Osteoblast (primary cell): ENCODE measurements at places on chromosomes 6 and 20. TPM values are rescaled to one million over a fixed set of nuclear protein-coding genes. Genes with fewer than 3 reads are reported as not detected.

PTPRT gene
- total RNA-seq, result not detected in 2 replicates

GSTA3 gene
- total RNA-seq, result not detected in 2 replicates

ADGRF5 gene
- total RNA-seq, result under 0.01 TPM in 2 replicates

TP53TG5 gene
- not detected in 2 replicates for total RNA-seq

LMBRD1 gene
- total RNA-seq, result 36.2 and 36.8 TPM in 2 replicates

RCAN2 gene
- total RNA-seq, result 14.1 and 15.6 TPM in 2 replicates

RAET1L gene
- not detected in 2 replicates for total RNA-seq

NPBWR2 gene
- total RNA-seq, result not detected in 2 replicates

TFAP2A gene
- total RNA-seq, result under 0.01 and 0.36 TPM in 2 replicates

GABRR1 gene
- total RNA-seq, result not detected in 2 replicates

PRDM13 gene
- total RNA-seq, result not detected in 2 replicates

- no peaks in the 10 kb centered on the region for H3K27me3 ChIP-seq
- H3K36me3 ChIP-seq, result no peaks in the 10 kb centered on the region
- no peak overlapping the region for H3K4me3 ChIP-seq
- no peak overlapping the region for H3K27ac ChIP-seq
- no peak for DNase-seq
These were observed 543.1 kb downstream of the PRKN start for GRCh38 chr6:162184465-162184864.

- no peak overlapping the region for H3K27ac ChIP-seq
- peaks cover 3% of the 10 kb centered on the region for H3K4me1 ChIP-seq
- peak overlapping the region; percentile 13 for H3K4me3 ChIP-seq
- H3K36me3 ChIP-seq, result no peaks in the 10 kb centered on the region
These were observed 680.7 kb upstream of the SLC35B3 start for GRCh38 chr6:9116026-9116425.

GRCh38 chr6:50816947-50817645, 1.6 kb upstream of the TFAP2B start:
- peaks cover 6% of the 10 kb centered on the region for H3K4me1 ChIP-seq
- H3K27me3 ChIP-seq, result peaks cover 55% of the 10 kb centered on the region
- H3K27ac ChIP-seq, result no peak overlapping the region

GRCh38 chr6:19549109-19549508, 288.1 kb upstream of the ID4 start:
- no peak for DNase-seq
- no peaks in the 10 kb centered on the region for H3K4me1 ChIP-seq
- H3K27me3 ChIP-seq, result no peaks in the 10 kb centered on the region
- H3K36me3 ChIP-seq, result no peaks in the 10 kb centered on the region

DNA sequence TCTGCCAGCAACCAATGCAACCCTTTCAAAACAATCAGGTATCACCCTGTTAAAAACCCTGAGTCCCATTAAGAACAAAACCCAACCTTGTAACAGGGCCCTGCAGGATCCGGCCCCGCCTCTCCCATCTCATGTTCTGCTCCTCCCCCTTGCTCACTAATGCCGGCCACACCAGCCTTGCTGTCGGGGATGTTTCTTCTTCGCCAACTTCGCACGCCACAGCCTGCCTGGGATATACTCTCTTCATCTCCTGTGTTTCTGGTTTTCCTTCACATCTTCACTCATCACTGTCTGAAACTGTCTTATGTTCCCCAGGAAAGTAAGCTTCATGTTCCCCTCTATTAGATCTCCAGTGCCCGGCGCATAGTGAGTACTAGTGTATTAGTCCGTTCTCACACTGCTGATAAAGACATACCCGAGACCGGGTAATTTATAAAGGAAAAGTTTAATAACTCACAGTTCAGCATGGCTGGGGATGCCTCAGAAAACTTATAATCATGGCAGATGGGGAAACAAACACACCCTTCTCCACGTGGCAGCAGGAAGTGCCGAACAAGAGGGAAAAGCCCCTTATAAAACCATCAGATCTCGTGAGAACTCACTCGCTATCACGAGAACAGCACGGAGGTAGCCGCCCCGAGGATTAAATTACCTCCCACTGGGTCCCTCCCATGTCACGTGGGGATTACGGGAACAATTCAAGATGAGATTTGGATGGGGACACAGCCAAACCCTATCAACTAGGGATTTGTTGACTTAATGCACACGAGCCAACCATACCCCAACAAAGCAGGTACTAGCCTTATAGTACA, 5.1 kb downstream of the TP53RK start:
- H3K4me3 ChIP-seq, result peak overlapping the region; percentile 71
- DNase-seq, result peak; percentile 82
- no peaks in the 10 kb centered on the region for H3K27me3 ChIP-seq
- peak overlapping the region; percentile 82 for H3K27ac ChIP-seq

- no peaks in the 10 kb centered on the region for H3K27me3 ChIP-seq
- peak; percentile 48 for DNase-seq
- H3K4me1 ChIP-seq, result peaks cover 16% of the 10 kb centered on the region
- H3K4me3 ChIP-seq, result peak overlapping the region; percentile 78
- H3K36me3 ChIP-seq, result no peaks in the 10 kb centered on the region
These were observed 12.0 kb downstream of the ZCCHC3 start for GRCh38 chr20:309306-309840.

DNA sequence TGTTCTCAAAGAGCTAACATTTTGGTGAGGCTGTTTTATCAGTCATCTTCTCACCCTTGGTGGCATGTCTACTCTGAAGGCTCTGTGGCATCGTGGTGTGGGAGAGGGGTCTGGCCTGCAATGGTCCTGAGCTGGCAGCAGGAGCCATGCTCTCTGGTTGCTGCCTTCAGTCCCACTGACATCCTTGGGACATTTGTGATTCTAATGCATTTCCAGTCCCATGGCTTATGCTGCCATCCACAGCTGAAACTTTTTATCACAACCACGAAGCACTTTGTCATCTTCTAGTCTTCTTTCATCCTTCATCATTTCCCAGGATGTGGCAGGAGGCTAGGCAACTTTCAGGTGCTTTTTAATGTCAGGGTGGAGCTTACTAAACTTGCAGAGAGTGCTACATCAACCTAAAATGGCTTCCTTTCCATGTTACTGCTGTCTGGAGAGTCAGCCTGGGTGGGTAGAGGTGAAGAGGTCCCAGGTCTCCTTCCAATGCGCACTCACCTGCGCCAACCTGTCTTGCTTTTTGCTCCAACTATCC, 77.1 kb downstream of the GPR63 start:
- H3K27ac ChIP-seq, result no peak overlapping the region
- H3K36me3 ChIP-seq, result no peaks in the 10 kb centered on the region
- H3K27me3 ChIP-seq, result no peaks in the 10 kb centered on the region
- no peak overlapping the region for H3K4me3 ChIP-seq
- H3K4me1 ChIP-seq, result no peaks in the 10 kb centered on the region

- H3K27ac ChIP-seq, result no peak overlapping the region
- DNase-seq, result no peak
- no peak overlapping the region for H3K4me3 ChIP-seq
These were observed 264.0 kb downstream of the LAMA2 start for GRCh38 chr6:129146902-129147301.

- DNase-seq, result no peak
- no peak overlapping the region for H3K27ac ChIP-seq
- H3K4me1 ChIP-seq, result no peaks in the 10 kb centered on the region
These were observed 44.7 kb upstream of the CCND3 start for GRCh38 chr6:41986339-41986738.

DNA sequence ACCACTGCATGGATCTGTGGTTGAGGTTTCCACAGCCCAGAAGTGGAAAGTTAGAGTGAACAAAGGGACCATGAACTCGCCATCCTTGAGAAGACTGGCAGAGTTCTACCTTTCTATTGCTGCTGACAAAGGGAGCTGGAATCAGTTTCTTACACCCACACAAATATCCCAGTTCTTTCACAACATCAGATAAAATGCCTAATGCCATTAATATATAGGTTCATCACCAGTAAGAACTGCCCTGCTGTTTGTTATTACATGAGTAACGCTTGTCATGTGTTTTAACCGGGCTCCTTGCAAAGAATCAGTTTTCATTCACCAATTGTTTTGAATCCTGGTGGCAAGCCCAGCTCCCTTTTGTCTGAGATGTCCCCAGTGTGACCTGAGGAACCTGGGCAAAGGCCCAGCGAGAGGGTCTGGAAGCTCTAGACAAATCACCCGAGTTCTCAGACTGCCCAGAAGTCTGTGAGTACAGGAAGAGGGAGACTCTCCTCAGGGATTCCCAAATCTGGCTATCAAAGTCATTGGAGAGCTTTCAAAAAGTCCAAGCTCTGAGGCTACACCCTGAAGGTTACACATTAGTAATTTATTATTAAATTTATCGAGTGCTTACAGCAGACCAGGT, 7.5 kb upstream of the CD164 start:
- peaks cover 5% of the 10 kb centered on the region for H3K4me1 ChIP-seq
- H3K4me3 ChIP-seq, result no peak overlapping the region
- no peaks in the 10 kb centered on the region for H3K36me3 ChIP-seq
- H3K27me3 ChIP-seq, result peaks cover 5% of the 10 kb centered on the region

- H3K27ac ChIP-seq, result no peak overlapping the region
- DNase-seq, result no peak
- no peak overlapping the region for H3K4me3 ChIP-seq
- H3K4me1 ChIP-seq, result no peaks in the 10 kb centered on the region
- H3K36me3 ChIP-seq, result no peaks in the 10 kb centered on the region
- H3K27me3 ChIP-seq, result peaks cover 5% of the 10 kb centered on the region
These were observed 109.7 kb upstream of the MYL9 start for GRCh38 chr20:36431604-36432003.

DNA sequence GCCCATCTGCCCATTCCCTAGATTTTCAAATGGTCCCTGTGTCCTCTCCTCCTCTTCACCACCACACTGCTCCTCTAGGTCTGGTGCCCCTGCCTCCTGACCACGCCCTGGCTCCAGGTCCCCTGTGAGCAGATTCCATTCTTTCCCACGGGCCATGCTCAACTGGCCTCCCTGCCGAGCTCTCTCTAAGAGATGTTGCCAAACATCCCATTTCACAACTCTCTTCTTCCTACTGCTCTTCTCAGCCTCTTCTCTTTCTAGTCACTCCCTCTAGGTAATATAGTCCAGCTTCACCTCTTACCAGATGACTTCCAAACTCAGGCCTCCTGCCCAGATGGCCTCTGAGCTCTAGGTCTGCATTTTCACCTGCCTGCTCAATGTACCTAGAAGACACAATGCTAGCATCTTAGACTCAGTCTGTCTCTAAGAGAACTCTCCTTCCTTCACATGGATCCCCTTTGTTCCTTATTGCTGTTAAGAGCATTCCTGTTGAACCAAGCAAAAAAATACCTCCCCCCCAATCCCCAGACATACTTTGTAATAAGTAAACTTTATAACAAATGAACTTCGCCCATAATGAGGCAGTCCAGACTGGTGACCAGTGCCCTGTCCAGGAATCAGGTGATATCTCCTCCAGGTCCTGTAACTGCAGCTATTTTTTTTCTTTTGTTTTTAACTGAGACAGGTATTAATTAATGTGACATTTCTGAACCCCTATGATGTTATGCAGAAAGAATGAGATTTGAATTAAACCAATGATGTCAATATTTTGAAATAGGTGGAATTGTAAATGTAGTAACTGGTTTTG, 79.0 kb downstream of the LYRM4 start:
- H3K4me3 ChIP-seq, result no peak overlapping the region
- no peak overlapping the region for H3K27ac ChIP-seq
- no peaks in the 10 kb centered on the region for H3K36me3 ChIP-seq
- H3K4me1 ChIP-seq, result no peaks in the 10 kb centered on the region
- H3K27me3 ChIP-seq, result no peaks in the 10 kb centered on the region
- DNase-seq, result peak; percentile 29

DNA sequence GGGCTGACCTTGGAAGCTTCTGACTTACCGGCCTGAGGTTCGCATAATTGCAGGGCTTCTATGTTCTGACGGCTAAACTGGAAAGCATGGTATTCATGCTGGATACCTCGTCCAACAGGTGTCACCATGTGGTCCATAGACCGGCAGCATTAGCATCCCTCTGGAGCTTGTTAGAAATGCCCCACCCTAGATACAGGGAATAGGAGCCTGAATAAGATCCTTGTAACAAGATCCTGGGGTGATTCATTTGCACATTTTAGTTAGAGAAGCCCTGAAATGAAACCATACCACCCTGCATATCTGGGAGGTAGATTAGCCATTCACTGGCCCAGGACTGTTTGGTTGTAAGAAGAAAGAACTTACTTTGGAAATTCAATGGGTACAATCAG, 77.7 kb downstream of the TMEM170B start:
- peaks cover 38% of the 10 kb centered on the region for H3K4me1 ChIP-seq
- no peaks in the 10 kb centered on the region for H3K36me3 ChIP-seq
- peak overlapping the region; percentile 93 for H3K27ac ChIP-seq
- H3K4me3 ChIP-seq, result no peak overlapping the region

DNA sequence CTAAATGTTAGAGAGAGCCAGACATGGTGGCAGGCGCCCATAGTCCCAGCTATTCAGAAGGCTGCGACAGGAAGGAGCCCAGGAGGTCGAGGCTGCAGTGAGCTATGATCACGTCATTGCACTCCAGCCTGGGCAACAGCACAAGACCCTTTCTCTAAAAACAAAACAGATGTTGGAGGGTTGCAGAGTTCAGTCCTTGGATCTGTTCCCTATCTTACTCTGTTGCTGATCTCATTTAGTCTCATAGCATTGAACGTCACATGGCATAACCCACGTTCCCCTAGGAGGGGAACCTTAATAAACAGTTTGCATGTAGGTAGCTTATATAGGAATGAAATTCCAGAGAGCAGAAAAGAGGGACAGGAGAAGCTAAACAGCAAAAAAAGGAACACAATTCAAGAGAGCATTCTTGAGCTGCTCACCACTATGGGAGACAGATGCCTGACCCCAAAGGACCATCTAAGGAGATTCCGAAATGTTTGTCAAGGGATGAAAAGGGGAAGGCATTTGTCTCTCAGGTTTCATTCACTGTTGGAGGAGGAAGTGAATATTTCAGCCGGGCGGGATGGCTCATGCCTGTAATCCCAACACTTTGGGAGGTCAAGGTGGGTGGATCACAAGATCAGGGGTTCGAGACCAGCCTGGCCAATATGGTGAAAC, 54.6 kb upstream of the PIM1 start:
- no peak overlapping the region for H3K27ac ChIP-seq
- DNase-seq, result no peak
- H3K27me3 ChIP-seq, result no peaks in the 10 kb centered on the region
- no peaks in the 10 kb centered on the region for H3K4me1 ChIP-seq

DNA sequence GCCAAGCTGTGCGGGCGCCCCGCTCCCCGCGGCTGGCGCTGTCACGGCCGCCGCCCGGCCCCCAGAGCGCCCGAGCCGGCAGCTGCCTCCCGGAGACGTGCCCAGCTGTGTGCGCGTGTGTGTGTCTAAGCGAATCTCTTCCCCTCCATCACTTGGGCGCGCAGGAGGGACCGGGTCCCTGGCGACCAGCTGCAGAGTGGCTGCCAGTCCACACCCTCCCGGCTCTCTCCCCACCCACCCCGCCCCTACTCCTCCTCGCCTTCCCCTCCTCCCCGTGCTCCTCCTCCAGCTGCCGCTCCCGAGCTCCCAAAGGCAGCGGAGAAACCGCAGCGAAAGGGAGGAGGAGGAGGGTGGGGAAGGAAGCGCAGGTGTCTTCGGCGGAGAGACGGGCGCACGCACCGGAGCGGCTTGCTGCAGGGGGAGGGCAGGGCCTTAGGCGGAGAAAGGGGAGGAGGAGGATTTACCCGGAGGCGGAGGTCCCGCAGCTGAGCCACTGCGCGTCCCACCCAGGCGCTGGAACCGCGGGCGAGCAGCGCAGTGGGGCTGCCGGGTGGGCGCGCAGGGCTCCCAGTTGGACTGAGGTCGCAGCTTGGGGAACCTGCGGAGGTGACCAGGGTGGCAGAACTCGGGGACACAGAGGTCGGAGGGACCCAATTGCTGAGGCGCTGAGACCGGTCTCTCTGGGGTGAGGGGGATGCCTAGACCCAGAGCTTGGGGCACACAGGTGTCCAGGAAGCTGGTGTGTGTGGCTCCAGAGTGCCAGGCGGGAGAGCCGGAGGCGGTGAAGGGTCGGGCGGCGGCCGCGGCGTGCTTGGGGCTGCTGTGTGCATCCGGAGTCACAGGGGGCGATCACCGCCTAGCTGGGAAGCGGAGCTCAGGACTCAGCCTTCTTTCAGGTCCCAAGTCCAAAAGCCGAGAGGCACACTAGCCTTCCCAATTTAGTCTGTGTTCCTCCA, at the start of gene HS3ST5:
Gene HS3ST5, minus strand, starts transcription at position 198 of the 956 bp plus-strand sequence. CDS start 280,178 bp downstream, outside the sequence.
- no peaks in the 10 kb centered on the region for H3K36me3 ChIP-seq
- H3K27ac ChIP-seq, result no peak within 1 kb of the TSS
- DNase-seq, result peak; percentile 82
- H3K4me3 ChIP-seq, result peak within 1 kb of the TSS; percentile 57
- no peaks in the 10 kb centered on the region for H3K4me1 ChIP-seq
